T-helper 2 cell treated with Interferon-gamma antibody and Interleukin-4, amounts not matched to agents 5 μg/mL and 100 μg/mL, for 36 hours (primary cell): ENCODE measurements at places on chromosomes 13 and 19.

GRCh38 chr19:4851551-4852290, 15.7 kb downstream of the PLIN3 start:
- DNase-seq = peak; percentile 55

- DNase-seq = no peak
Observed at GRCh38 chr13:113528101-113528812, 37.7 kb upstream of the DCUN1D2 start.

GRCh38 chr19:16036397-16036925, 39.8 kb upstream of the TPM4 start:
- DNase-seq = no peak

- no peak for DNase-seq
Observed at GRCh38 chr13:66574606-66575005, 655.5 kb downstream of the PCDH9 start.

GRCh38 chr19:38281811-38282566, 17.6 kb downstream of the SPINT2 start:
- peak; percentile 19 for DNase-seq

GRCh38 chr19:58409010-58409790, 751 bp downstream of the ZNF584 start:
- DNase-seq = no peak

DNA sequence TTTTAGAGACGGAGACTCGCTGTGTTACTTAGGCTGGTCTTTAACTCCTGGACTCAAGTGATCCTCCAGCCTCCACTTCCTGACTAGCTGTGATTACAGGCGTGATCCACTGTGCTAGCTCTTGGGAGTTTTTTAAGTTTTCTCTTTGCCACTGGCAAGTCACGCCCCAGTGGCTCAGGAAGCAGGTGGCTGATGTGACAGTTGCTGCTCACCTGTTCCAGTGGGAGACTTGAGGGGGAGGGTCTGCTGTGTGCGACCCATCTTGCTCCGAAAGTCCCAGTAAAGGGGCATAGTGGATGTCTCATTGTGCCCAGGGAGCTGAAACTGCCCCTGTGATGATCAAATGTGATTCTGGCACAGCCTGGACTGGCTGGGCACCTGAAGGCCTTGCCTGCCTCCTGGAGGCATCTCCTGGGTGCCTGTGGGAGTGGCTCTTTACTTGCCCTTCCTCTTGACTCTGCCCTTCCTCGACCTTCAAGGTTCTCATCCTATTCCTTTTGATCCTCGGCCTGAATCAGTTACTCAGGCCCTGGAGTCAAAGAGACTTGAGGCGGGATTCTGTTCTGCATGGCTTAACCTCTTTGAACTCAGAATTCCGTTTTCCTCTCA, 7.8 kb downstream of the SMARCA4 start:
- DNase-seq = no peak

- DNase-seq = no peak
Observed at GRCh38 chr19:29683009-29683408, 17.7 kb downstream of the PLEKHF1 start.

DNA sequence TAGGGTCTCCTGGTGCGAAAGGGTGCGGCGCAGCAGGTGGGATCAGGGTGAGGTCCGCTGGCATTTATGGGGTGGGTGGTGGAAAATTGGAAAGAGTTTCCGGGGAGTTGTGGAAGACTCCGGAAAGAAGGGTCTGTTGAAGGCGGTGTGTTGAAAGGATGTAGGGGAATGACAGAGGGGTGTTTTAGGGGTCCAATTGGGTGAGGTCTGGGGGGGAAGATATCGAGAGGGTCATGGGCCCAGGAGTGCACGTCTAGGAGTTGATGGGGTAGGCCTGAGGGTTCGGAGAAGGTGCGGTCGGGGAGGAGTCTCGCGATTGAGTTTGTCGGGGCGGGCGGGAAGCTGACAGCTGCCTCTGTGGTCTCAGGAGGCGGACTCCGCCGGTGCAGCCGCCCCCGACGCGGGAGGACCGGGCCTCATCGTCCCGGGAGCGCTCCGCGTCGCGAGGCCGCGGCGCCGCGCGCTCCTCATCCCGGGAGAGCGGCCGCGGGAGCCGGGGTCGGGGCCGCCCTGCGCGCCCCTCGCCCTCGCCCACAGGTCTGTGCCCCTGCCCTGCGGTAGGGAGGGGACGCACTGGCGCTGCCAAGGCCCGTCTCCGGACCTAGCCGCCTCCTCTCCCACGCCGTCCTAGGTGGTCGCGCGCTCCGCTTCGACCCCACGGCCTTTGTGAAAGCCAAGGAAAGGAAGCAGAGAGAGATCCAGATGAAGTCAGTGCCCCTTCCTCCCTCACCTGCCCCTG, 7.0 kb downstream of the PGLYRP1 start:
- peak; percentile 27 for DNase-seq

DNA sequence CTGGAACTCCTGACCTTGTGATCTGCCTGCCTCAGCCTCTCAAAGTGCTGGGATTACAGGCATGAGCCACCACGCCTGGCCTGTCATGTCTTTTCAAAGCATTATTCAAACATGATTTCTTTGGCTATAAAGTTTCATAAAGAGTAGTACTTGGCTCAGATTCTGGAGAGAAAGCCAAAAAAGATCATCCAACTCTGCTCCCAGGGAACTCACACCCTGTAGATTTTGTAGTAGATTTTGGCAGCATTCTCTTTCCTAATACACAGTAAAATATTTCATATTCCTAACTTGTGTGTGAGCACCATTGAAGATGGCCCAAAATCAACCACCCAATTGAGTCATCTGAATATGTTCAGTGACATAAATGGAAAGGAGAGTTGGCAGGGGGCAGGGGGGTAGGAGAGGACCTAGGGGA, 48.4 kb downstream of the CAB39L start:
- no peak for DNase-seq

GRCh38 chr13:52811841-52812240, 36.6 kb downstream of the PCDH8 start:
- no peak for DNase-seq

DNA sequence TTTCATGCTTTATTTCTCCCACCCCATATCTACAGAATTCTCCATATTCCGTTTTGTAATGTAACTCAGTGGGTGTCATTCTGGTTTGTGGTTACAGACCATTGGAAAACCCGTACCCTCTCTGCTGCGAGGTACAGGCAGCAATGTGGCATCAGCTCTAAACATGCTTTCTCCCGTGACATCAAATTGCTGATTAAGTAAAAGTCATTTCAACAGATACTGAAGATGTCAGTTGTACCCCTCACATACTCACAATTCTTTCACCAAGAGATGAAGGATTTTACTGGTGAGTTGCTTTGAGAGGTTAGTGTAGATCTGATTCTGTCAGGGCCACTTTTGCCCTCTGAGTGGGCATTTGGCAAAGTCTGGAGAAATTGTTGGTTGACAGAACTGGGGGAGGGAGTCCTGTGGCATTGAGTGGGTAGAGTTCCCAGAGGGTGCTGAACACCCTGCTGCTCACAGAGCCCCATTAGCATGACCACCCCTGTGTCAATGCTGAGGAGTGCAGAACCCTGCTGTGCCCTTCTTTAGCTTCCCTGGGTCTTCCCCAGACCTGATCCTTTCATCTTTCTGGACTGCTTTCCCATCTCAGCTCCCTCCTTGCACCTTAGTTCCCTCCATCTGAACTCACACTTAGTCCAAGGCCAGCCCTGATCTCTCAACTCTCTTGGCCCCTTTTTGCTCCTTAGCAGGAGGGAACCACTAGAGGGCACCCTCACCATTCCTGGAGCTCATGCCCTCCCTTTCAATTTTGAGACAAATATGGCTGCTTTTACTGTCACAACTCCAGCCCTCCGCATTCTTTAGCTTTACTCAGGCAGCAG, 39.9 kb upstream of the CEACAM8 start:
- peak; percentile 35 for DNase-seq

- peak; percentile 48 for DNase-seq
Observed at GRCh38 chr13:26254583-26255111, 718 bp downstream of the CDK8 start.

- DNase-seq = no peak
Observed at GRCh38 chr13:83503424-83503823, 378.9 kb downstream of the SLITRK1 start.

GRCh38 chr19:56837004-56837403, 3.5 kb downstream of the PEG3 start:
- DNase-seq = no peak

- no peak for DNase-seq
Observed at GRCh38 chr19:16888629-16889365, at the start of gene F2RL3. TSS of gene F2RL3 (plus strand) at chr19:16888999. CDS start at chr19:16889190, 191 bp downstream.

GRCh38 chr13:40145139-40145538, 489.7 kb downstream of the COG6 start:
- peak; percentile 26 for DNase-seq

- DNase-seq = no peak
Observed at GRCh38 chr13:60229708-60230272, 66.1 kb upstream of the DIAPH3 start.

DNA sequence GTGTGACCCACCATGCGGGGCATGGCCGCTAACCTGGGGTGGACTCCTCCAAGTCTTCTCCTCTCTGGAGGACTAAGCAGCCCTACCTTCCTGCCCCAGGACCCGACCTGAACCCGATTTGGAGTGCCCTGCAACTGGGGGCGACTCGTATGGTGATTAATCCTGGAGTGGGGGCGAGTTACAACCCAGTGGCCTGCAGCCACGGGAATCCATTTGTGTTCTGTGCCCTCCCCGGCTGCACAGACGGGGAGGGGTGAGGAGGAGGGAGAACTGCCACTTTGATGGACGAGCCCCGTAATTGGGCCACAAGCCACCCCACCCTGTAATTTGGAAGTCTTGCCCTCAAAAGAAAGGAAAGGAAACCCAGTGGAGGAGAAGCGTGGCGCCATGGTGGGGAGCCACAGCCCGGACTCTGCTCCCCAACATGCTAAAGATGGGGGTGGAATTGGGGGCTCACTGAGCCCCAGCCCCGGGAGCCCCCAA, 18.0 kb downstream of the PRR36 start:
- no peak for DNase-seq

GRCh38 chr19:57850553-57851017, 926 bp downstream of the ZNF587 start:
- no peak for DNase-seq

DNA sequence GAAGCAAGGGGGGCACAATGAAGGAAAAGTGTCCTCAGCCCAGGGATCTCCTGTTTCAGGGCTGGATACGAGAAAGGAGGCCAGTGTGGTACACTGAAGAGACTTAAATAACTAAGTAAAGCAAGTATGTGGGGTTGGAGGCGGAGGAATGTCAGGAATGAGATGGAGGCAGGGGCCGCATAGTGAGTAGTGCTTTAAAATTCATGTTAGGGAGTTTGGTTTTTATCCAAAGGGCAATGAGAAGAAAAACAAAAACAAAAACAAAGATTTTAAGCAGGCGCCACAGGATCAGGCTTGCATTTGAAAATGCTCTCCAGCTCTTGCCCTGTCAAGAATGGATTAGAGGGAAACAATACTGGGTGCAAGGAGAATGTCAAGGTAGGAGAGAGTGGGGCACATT, 273.4 kb downstream of the DCLK1 start:
- DNase-seq = no peak

- peak; percentile 70 for DNase-seq
Observed at GRCh38 chr19:37691881-37692504, 27.6 kb downstream of the ZNF607 start.

GRCh38 chr19:7879111-7879807, 5.1 kb upstream of the PRR36 start:
- no peak for DNase-seq

GRCh38 chr13:113969311-113969972, 4.4 kb downstream of the C13orf46 start:
- no peak for DNase-seq

DNA sequence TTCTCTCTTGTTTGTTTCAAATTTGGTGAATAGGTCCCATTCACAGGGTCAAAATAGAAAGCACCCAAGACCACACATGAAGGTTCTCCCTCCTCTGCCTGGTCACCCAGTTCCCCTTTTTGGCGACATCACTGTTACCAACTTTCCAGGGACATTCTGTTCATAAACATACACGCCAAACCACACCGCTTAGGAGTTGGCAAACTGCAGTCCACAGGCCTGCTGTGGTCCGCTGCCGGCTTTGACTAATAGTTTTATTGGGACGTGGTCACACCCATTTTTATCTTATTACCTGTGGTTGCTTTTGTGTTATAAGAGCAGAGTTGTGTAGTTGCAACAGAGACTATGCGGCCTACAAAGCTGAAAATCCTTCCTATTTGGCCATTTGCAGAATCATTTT, 24.2 kb downstream of the UHRF1 start:
- DNase-seq = no peak
